ENCODE measurements at places on chromosomes 6 and 20.

DNA sequence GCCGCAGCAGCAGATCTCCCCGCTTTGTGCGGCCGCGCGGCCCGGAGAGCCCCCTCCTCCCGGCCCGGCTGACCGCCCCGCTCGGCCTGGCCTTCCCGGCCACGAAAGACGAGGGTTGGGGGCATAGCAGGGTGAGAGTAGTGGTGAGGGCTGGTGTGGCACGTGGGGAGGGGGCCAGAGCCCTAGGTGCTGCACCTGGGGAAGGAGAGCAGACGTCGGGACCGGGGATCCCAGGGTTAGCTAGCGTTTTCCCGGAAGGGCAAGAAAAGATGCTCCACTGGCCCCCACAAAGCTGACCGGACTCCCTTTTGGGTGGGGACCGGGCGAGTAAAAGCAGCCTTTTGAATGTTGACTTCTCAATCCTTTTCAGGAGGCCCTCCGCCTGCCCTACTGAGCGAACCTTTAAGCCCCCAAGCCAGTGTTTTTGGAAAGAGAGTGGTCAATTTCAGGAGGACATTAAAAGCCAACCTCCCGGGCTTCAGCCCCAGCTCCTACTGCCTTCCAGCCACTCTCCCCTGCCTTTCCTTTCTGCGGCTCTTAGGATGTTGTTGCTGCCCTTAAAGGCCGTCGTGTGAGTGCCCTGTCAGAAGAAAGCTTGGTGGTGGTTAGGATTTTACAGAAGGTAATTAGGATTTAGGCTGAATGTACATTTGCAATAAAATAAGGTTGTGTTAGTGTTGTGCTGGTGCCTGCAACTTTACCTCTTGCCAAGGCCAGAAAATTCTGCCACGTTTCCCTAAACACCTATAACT is 648 bp upstream of the BACH2 start:
- DNase-seq: no peak

- DNase-seq: no peak
Measured at GRCh38 chr6:106145741-106146227, 59.6 kb downstream of the PRDM1 start.

DNA sequence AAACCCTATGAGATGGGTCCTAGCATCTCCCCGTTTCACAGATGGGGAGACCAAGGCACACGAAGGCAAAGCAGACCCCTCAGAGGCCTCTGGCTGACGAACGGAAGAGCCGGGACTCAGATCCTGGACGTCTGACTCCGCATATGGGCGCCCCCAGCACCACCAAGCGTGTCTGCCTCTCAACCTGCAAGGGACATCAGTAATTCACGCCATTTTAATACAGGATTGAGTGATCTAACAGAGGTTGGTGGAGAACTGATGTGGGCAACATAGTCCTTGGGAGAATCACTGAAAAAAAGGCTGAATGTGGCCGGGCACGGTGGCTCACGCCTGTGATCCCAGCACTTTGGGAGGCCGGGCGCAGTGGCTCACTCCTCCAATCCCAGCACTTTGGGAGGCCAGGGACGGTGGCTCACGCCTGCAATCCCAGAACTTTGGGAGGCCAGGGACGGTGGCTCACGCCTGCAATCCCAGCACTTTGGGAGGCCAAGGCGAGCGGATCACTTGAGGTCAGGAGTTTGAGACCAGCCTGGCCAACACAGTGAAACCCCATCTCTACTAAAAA is 206.6 kb downstream of the DLL1 start:
- DNase-seq: no peak

GRCh38 chr6:167839755-167840154 is 13.0 kb downstream of the AFDN start:
- no peak for DNase-seq

- peak; percentile 37 for DNase-seq
Measured at GRCh38 chr6:105936972-105937371, 149.2 kb upstream of the PRDM1 start.

GRCh38 chr20:13276945-13277541 is 56.0 kb downstream of the ISM1 start:
- DNase-seq: no peak

GRCh38 chr20:63177134-63177784 is 38.7 kb downstream of the YTHDF1 start:
- no peak for DNase-seq

Measured in foreskin keratinocyte (primary cell).